CD4-positive, alpha-beta T cell treated with Interleukin-2 at 100 ng/mL for 4 hours (primary cell): ENCODE measurements at places on chromosomes 16 and 17.
A peak's percentile ranks its signal among the peaks of the same experiment; 100 is the strongest.

DNA sequence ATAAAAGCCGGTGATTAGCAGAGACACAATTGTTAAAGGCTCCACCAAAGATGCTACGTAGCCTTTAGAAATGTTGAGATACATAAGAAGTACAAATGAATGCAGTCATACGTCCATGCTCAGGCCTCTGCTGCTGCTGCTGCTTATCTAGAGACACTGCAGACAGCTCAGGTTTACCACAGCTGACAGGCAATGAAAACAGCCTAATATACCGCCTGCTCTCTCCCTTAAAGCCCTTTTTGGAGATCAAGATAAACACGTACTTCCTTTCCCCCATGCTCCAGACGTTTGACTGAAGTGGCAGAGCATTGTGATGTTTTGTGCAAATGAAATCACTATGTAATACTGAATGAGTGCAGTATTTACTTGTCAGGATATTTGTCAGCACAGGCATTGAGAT, 185.3 kb downstream of the AATF start:
- no peak for DNase-seq

- DNase-seq, result peak; percentile 56
Observed at GRCh38 chr16:85393674-85394451, 219.3 kb upstream of the GSE1 start.

- no peak for DNase-seq
Observed at GRCh38 chr17:70423562-70423961, 254.2 kb downstream of the KCNJ2 start.

GRCh38 chr17:72249441-72249840, 128.6 kb downstream of the SOX9 start:
- no peak for DNase-seq

- no peak for DNase-seq
Observed at GRCh38 chr16:7113395-7113794, 219.2 kb upstream of the RBFOX1 start.
